ENCODE measurements at places on chromosomes 7 and 10.
A peak's percentile ranks its signal among the peaks of the same experiment; 100 is the strongest.

- DNase-seq: no peak
These were observed 140.8 kb upstream of the NFE2L3 start for GRCh38 chr7:26011039-26011696.

DNA sequence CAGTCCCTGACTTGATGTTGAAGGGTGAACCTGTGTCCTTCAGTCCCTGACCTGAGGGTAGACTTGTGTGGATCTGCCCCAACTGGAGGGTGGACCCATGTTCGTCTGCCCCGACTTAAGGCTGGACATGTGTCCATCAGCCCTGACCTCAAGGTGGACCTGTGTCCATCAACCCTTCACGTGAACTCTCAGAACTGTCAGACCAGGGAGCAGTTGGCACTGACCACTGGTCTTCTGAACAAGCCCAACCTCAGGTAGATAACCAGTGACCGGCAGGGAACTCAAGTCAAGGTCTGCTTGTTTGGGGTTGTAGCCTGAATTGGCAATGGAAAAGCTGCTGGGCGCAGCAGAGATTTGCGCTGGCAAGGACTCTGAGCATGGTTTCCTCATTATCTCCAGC is 96.5 kb downstream of the ADCY1 start:
- DNase-seq: no peak

DNA sequence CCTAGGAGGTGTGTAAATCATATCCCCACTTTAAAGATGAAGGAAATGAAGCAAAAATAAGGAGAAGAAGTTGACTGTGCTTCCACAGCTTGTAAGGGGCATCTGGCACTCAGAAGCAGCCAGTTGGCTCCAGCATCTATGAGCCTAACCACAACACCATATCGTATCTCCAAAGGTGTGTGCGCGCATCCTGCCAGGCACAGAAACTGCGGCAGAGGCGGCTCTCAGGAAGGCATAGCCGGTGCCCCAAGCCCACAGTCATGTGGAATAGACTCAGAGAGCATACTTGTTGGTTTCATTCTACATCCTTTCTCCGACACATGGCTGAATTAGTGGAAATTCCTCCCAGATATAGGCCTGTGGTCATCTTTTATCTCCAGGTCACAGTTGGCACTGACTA is 423.9 kb downstream of the CALN1 start:
- DNase-seq: no peak

DNA sequence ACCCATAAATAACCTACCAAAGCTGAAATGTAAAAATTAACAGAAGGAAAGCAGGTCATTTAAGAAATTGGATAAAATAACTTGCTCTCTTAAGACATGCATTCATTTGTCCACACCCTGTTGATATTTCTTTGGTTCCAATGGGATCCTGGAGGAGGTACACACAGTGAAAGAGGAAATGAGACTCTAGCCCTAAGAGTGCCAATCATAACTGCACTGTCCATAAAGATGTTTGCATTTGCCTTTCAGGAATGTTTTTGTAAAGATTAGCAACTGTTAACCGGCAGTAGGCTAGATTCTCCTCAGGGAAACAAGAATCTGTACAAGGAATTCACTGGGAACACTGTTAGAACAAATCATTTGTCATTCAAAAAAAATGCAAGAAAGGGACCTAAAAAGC is 61.0 kb downstream of the MEOX2 start:
- no peak for DNase-seq

GRCh38 chr7:17103984-17104383 is 194.5 kb upstream of the AHR start:
- DNase-seq: no peak

DNA sequence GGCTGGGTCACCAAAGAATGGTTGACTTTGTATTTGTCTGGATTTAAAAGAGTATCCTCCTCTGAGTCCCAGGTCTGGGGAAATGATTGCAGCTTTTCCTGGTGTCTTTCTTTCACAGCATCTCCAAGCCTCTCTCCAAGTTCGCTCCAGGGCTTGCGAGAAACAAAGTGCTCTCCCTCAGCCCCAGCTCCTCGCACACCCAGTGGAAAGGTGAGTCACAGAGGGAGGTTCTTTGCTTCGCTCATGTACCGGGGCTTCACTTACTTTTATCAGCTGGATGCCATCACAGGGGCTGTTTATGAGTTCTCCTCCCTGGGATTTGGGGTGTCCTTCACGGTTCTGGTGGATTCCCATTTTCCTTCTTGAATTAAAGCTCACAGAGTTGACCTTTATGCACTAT is 252.2 kb upstream of the PLPP4 start:
- DNase-seq: no peak

DNA sequence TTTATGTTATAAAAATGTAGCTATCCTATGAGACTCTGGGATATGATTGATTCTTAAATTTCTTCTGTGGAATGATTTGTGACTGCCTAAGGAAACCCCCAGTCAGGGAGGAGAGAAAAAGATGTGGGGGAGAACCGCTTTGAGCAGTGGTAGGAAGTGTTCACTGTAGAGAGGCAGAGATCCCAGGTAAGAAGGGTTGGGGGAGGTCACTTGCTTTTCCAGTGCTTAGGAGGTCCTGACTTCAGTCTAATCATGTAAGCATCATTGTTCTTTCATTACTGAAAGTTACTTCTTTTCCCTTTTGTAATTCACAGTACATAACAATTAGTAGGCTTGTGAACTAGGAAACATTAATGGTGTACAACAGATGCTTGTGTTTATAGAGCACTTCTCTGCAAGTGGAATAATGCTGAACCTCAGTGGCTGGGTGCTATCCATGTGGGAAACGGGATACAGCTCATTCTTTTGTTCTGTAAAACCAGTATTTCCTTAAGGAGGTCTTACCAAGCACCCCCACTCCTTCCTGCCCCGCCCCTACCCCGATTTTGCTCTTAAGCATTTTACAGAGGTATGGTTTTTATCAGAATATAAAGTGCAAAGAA is 165.4 kb downstream of the ST7 start:
- no peak for DNase-seq

DNA sequence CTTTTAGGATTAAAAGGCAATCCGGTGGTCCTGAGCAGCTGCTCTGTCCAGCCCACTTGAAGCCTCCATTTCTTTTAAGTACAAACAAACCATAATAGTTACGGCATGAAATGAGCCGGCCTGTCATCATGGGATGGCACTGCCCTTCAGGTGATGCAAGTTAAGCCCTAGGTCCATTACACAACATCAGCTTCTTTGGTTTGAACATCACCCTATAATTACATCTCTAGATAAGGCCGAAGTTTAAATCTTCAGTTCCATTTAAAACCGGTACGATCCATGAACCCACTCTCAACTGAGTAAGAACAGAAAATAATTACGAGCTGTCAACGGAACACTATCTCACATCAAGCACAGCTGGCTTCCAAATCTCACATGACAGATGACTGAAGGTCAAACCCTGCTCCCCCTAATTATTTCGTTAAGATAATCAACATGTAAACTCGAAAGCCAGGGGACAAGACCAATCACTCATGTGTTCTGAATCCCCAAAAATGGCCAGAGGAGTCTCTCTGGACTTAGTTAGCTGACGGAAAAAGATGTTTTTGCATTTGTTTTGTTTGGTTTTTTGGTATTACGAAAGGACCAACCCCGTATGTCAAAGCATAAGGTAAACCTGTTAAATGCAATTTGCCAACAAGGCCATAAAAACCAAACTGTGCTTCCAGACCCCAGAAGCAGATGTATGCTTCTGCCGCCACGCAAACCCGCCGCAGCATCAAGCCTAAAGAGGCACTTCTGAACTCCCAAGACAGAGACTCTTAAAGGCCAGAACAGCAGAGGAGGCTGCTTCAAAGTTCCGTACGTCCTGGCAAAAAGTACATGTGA is 10.8 kb downstream of the GNA12 start:
- DNase-seq: no peak

- DNase-seq: no peak
These were observed 45.1 kb upstream of the EZH2 start for GRCh38 chr7:148929176-148929575.

DNA sequence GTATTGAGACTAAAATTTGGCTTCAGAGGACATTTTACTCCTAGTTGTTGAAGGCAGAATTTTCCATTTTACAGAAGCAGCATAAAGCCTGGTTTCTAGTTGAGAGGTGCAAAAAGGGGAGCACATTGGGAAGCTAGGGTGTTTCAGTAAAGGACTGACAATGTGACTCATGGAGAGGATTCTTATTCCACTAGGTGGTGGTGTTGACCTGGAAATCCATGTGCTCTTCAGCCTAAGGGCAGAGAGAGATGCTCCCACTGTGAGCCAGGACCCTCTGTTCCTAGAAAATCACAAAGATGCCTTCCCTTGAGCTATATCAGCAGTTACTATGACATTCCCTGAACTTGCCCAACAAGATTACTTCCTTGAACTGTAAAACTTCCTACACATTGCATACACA is 687.8 kb downstream of the IPMK start:
- DNase-seq: peak; percentile 2

- DNase-seq: no peak
These were observed 47.2 kb upstream of the MKI67 start for GRCh38 chr10:128173386-128173785.

DNA sequence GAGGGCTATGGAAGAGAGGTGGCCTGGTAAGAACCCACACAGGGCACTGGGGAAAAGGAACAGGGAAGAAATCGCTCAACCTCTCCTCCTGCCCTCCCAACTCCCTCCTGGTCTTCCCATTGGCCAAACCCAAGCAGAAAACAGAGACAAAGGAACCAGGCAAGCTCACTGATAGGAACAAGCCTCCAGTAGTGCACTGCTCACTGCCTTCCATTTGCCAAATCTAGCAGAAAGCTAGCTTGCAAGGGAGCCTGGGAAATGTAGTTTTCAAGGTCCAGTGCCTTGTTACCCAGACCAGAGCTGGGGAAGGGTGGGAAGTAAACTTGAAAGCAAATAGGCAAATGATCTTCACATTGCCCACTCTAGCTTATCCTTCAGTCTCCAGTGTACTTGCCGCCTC is 556.1 kb upstream of the AUTS2 start:
- no peak for DNase-seq

GRCh38 chr10:123677556-123677955 is 11.4 kb downstream of the GPR26 start:
- no peak for DNase-seq

DNA sequence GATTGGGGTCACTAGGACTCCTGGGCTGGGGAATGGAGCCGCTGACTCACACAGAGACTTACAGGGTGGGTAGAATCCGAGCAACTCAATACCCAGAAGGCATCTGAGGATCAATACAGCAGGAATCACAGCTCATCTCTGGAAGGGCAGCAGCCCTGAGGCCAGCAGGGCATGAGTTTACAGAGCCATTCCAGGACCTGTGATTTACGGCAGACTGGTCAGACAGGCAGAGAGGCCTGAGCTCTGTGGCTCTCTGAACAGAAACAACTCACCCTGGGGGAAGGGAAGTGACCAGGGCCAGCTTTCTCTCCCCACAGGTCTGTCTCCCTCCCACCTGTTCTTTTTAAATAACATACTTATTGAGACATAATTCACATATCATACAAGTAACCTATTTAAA is 88.2 kb upstream of the CXCL12 start:
- DNase-seq: no peak

- DNase-seq: no peak
These were observed 142.9 kb upstream of the PCGF5 start for GRCh38 chr10:91077549-91078071.

- DNase-seq: no peak
These were observed 75.1 kb upstream of the PTPRZ1 start for GRCh38 chr7:121797657-121798452.

GRCh38 chr10:2111965-2112364 is 374.6 kb upstream of the ADARB2 start:
- DNase-seq: no peak

GRCh38 chr10:59844436-59844835 is 61.9 kb downstream of the CCDC6 start:
- no peak for DNase-seq

- no peak for DNase-seq
These were observed 8.2 kb downstream of the CCSER2 start for GRCh38 chr10:84336406-84337090.

DNA sequence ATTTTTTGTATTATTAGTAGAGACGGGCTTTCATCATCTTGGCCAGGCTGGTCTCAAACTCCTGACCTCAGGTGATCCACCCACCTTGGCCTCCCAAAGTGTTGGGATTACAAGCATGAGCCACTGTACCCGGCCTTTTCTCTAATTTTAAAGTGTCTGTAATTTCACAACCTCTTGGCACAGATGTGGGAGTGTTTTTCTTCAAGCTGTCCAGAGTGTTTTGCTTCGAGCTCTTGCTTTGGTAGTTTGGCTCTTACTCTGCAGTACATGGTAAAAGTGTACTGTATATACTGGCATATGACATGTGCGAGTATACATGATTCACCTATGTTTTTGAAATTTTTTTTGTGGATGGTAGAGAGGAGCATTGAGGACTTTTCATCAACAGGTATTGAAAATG is 9.8 kb downstream of the SRGN start:
- no peak for DNase-seq

DNA sequence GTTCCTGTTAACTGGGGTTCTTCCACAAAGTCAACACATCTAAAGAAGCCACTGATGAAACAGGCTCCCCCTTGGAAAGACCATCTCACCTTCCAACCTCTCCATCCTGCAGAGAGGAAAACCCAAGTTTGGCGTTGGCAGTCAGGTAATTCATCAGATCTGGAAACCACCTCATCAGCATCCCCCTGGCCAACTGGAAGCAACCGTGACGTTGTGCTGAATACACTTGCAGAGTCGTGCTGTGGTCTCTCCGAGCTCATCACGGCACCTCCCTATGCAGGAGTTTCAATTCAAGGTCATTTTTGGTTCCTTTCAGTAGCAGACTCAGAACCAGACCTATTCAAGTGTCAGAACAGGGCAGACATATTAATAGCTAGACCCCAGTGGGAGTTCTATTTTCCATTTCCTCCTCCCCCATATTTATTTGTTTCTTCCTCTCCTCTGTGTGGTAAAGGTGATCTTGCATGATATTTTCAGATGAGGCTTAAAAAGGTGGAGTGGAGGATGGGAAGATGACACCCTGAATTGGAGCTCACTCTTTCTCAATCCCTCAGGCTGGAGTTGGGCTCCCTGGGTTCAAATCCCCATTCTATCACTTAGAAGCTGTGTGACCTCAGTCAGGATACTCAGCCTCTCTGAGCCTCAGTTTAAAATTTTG is 149.1 kb upstream of the ADO start:
- DNase-seq: no peak

- no peak for DNase-seq
These were observed 774.1 kb upstream of the AUTS2 start for GRCh38 chr7:68823996-68824780.

GRCh38 chr7:87058744-87059524 is 520 bp downstream of the ELAPOR2 start:
- peak; percentile 11 for DNase-seq

DNA sequence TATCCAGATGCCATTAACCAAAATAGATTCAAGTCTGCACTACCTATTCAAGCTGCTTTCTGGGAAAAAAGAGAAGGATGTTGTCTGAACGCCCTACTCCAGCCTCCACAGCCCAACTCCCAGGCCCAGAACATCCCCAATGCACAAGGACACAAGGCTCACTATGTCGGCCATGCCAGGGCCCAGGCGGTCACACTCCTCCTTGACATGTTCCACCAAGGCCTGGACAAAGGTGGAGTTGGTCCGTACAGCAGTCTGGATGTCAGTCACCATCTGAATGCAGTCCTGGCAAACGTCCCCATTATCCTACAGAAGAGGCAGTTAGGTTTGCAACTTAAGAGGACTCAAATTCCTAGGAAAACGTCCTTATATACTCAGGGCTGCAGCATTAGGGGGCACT is 23.2 kb downstream of the PSAP start:
- no peak for DNase-seq

GRCh38 chr10:51459476-51459875 is 239.9 kb downstream of the CSTF2T start:
- DNase-seq: no peak

Data from activated CD4-positive, alpha-beta T cell treated with anti-CD3 and anti-CD28 coated beads, Interleukin-2, Interleukin-6, amounts not matched to agents 100 ng/mL and 50 ng/mL, durations not matched to agents 16 hours and 8 hours (primary cell).